ENCODE measurements at places on chromosomes 7 and 10.
A peak's percentile ranks its signal among the peaks of the same experiment; 100 is the strongest.

- no peak for DNase-seq
Measured at GRCh38 chr10:70964245-70964644, 75.9 kb upstream of the PCBD1 start.

DNA sequence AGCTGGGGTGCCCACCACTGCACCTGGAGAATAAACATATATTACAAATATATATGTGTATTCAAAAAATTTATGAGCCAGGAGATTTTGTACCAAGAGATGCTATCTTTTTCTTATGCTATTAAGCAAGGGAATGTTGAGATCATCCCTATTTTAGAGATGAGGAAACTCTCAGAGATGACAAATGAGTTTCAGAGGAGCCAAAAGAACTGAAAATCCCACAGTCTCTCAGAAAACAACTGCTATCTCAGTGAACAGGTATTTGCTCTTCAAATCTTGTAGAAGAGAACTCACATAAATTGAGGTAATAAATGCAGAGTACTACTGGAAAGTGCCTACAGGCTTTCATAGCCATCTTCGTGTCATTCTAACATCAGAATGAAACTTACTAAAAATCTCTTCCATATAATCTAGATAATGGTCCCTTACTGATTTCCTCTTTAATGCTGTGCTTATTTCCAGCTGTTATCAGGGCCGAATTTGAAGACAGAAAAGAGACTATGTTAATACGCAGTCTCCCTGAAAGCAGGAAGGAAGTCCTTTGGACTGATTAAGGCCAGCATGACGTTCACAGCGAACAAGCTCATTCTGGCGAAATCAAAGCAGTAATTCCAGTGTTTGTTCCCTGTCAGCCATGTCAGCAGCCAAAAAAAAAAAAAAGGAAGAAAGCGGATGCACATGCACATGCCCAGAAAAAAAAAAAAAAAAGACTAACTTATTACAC lies 29.4 kb upstream of the ANAPC16 start:
- no peak for DNase-seq

- DNase-seq, result no peak
Measured at GRCh38 chr7:64656489-64656888, 9.4 kb upstream of the ZNF107 start.

GRCh38 chr7:80183900-80184685 lies 49.5 kb downstream of the GNAI1 start:
- DNase-seq, result no peak

DNA sequence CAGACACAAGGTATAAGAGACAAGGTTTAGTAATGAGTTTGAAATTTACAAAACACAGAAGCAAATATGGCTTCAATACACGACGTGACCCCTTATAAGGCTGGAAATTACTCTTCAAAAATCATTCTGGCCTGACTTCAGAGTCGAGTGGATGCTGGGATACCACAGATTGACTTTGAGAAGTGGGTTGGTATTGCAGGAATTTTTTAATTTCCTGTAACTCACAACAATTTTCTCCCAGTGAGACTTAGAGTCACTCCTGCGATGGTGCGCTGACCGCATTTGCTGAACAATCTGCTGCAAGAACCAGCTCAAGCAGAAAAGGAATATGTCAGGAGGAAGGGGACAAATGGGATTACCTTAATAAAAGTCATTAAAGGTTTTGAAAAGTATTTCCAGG lies 132.1 kb downstream of the EMX2 start:
- DNase-seq, result no peak

- DNase-seq, result peak; percentile 14
Measured at GRCh38 chr7:111561654-111561903, 713 bp downstream of the IMMP2L start.

GRCh38 chr10:60767424-60767823 lies 10.9 kb upstream of the CDK1 start:
- DNase-seq, result no peak

DNA sequence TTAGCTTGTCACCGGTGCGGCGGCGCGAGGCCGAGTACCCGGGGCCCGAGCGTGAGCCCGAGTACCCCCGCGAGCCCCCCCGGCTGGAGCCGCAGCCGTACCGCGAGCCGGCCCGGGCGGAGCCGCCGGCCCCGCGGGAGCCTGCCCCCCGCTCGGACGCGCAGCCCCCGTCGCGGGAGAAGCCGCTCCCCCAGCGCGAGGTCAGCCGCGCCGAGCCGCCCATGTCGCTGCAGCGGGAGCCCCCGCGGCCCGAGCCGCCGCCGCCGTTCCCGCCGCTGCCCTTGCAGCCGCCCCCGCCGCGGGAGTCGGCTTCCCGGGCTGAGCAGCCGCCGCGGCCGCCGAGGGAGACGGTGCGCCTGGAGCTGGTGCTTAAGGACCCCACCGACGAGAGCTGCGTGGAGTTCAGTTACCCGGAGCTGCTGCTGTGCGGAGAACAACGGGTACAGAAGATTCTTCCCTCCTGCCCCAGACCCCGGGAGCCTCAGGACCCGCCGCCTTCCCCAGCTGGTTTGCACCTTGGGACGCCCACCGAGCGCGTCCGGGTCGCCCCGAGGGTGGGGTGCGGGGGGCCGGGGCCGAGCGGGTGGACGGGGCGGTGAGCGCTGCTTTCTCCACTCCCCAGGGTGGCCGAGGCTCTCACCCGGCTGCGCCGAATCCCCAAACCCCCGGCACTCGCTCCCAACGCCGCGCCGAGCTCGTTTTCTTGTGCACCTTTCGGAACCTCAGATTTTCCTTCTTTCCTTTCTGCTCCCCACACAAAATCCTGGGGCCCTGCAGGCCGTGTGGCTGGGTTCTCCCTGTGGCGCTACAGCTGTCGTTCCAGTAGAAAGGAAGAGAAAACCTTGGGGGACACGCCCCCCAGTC lies 708 bp downstream of the UBN2 start:
- DNase-seq, result peak; percentile 27

DNA sequence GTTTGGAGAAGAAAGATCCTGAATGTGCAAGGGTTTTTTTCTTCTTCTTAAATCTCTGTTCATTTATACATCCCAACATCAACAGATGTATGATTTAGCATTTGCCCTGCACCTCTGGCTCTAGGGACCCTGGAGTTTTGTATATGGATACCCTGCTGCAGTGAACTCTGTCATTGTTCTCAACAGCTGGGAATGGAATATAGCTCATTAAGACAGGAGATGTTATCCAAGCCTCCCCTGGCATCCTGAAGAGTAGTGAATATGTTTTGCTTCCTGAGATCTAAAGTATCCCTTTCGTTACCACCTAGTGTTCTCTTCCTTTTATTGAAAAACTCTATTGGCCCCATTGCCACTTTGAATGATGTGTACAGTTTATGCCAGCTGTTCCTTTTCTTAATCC lies 275.9 kb downstream of the EXOC4 start:
- no peak for DNase-seq

DNA sequence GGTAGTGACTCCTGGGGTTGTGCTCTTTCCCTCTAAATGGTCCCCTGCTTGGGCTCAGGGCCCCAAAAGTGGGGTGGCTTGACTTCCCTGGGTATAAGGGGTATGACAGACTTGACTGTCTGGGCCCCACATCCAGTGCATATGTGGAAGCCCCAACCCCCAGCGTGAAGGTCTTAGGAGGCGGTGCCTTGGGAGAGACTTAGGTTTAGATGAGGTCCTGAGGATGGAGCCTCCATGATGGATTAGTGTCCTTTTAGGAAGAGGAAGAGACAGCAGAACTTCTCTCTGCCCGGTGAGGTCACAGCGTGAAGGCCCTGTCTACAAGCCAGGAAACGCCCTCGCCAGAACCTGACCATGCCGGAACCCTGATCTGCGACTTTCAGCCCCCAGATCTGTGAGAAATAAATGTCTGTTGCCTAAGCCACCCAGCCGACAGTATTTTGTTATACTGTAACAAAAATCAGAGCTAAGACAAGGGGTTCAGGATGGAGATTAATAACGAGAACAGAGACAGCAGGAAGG lies 23.8 kb downstream of the PODXL start:
- no peak for DNase-seq

DNA sequence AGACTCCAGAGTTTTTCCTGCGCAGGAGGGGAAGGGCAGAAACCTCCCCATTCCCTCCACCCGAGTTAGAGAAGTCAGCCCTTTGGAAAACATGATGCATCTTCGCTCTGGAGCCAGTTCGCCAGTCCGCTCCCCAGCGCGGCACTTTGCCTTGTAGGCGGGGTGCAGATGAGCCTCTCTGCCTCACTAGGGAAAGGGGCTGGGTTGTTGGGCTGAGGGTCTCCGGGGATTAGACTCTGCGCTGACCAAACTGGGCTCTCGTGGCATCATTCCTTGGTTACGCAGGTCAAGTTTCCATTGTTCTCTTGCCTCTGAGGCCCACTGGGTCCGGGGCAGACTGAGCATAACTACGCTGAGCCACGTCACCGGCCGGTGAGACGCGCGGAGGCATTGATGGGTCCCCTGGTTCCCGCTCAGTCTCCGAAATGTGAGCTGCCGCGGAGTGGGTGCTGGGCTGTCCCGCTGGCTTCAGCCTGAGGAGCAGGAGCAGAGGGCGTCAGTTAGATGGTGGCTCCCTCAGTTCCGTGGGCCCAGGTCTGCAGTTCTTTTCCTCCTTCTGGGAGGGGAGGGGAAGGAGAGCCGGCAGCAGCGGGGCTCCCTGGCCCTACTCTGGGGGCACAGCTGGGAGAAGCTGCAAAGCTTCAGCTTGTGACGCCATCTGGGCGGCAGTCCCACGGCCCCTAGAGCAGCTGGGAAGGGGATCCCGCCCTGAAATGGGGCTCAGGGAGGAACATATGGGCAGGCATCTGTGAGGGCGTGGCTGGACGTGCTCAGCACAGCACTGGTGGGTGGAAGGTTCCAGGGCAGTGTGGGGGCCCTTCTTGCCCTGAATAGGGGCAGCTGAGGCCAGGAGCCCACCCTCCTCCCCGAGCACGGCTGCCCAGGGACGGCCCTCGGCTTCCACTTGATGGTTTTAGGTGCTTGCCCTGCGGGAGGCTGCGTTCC lies 121.3 kb upstream of the BTBD16 start:
- no peak for DNase-seq

- no peak for DNase-seq
Measured at GRCh38 chr7:81751619-81752317, 18.1 kb downstream of the HGF start.

DNA sequence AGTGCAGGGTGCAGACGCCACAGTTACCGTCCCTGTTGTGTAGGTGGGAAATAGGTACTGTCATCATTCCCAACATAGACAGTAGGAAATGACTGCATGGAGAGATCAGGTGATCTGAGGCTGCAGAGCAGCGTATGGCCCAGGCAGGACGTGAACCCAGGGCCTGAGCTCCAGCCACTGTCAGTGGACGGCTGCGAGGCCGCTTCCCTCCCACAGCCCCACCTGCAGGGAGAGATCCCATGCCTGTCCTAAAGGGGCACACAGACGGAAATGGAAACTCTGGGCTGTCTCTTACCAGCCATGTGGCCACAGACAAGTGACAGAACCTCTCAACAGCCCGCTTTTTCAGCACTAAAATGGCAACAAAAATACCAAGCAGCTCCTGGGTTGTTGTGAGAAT lies 44.5 kb upstream of the MNX1 start:
- DNase-seq, result no peak

DNA sequence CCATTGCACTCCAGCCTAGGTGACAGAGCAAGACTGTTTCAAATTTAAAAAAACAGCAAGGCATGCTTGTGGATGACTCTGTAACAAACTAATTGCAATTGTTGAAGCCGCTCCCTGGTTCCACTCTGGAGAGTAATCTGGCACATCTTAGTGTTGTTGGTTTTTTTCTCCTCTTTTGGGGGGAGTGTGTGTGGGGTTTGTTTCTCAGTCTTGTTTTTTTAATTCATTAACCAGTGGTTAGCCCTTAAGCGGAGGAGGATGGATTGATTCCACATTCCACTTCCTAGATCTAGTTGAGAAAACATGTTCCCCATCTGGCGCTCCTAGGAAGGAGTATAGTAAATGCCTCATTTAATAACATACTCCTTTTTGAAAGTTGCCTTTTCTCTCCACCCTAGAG lies 8.6 kb upstream of the ZNF713 start:
- no peak for DNase-seq

DNA sequence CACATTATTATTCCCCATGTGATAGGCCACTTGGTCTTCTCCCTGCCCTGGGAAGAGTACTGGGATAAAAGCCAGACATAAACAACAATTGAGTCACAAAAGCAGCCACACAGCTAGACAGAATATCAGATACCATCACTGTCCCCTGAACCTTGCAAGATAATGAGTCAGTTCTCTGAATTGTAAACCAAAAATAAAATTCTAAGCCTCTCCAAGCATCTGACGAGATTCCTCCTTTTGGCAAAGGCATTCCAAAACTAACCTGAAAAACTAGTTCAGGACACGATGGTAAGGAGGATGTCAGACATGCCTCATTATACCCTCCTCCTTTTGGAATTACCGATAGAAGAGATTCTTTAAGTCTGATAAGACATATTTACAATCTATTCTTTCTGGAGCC lies 450.7 kb downstream of the HTR7 start:
- no peak for DNase-seq

DNA sequence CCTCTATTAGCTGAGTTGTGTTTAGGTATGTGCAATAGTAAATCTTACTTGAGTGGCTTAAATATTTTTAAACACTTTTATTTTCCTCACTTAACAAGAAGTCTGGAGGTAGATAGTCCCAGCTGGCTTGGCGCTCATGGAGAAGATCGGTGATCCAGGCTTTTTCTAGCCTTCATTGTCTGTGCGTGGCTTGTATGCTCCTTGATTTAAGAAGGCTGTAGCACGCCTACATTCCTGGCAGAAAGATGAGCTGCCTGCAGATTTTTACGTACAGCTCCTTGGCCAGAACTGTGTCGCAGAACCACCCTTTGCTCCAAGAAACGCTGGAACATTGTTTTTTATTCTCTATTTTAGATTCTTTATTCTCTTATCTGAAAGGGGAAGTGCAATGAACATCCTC lies 284.1 kb downstream of the KIF20B start:
- DNase-seq, result no peak

DNA sequence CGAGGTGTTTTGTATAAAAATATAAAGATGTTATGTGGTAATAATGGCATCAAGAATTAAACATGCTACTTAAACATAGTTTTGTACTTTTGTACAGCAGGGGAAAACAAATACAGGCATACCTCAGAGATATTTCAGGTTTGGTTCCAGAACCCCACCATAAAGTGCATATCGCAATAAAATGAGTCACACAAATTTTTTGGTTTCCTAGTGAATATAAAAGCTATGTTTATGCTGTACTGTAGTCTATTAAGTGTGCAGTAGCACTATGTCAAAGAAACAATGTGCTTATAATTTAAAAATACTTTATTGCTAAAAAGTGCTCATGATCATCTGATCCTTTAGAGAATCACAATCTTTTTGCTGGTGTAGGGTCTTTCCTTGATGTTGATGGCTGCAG lies 17.8 kb downstream of the LRRTM3 start:
- DNase-seq, result no peak

DNA sequence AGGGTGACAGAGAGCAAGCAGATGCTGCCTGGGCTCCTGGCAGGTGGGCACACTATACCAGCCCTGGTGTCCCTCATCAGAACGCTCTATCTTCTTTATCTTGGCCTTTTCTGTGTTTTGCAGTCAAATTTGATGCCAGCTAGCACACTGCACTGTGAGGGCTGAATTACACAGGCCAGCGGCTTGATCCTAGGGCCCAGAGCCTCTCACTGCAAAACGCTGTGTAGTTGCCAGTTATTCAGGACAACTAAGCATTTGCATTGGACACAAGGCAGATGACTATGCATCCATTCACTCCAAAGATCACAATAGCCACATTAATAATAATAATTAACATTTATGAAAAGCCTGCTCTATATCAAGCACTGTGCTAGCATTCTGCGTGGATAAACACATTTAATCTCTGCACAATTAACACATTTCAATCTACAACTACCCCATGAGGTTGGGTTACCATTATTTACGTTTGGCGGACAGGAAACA lies 100.3 kb downstream of the PAXIP1 start:
- no peak for DNase-seq

- DNase-seq, result no peak
Measured at GRCh38 chr10:106931853-106932249, 232.7 kb downstream of the SORCS1 start.

GRCh38 chr10:107442035-107442505 lies 277.6 kb upstream of the SORCS1 start:
- DNase-seq, result no peak
